Kasumi-1 (cell line): ENCODE measurements at places on chromosomes 4 and X.

DNA sequence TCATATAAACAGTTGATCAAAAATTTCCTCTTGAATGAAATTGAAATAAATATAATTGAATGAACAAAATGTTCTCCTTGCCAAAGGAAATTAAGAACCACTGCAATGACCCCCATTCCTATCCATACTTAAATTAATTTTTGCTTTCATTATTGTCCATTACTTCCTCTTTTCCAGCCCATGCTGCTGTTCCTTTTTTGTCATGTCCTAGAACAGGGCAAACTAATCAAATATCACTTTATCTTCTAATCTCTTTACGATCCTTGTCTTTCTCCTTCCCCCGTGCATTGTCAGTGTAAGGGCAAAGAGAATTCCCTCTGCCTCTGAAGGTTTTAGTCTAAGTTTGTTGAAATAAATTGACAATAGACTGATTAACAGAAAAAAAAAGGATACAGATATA, 203.0 kb downstream of the CENPC start:
- peak; percentile 62 for DNase-seq

- DNase-seq = no peak
Observed at GRCh38 chr4:47551682-47552081, 66.6 kb downstream of the ATP10D start.

DNA sequence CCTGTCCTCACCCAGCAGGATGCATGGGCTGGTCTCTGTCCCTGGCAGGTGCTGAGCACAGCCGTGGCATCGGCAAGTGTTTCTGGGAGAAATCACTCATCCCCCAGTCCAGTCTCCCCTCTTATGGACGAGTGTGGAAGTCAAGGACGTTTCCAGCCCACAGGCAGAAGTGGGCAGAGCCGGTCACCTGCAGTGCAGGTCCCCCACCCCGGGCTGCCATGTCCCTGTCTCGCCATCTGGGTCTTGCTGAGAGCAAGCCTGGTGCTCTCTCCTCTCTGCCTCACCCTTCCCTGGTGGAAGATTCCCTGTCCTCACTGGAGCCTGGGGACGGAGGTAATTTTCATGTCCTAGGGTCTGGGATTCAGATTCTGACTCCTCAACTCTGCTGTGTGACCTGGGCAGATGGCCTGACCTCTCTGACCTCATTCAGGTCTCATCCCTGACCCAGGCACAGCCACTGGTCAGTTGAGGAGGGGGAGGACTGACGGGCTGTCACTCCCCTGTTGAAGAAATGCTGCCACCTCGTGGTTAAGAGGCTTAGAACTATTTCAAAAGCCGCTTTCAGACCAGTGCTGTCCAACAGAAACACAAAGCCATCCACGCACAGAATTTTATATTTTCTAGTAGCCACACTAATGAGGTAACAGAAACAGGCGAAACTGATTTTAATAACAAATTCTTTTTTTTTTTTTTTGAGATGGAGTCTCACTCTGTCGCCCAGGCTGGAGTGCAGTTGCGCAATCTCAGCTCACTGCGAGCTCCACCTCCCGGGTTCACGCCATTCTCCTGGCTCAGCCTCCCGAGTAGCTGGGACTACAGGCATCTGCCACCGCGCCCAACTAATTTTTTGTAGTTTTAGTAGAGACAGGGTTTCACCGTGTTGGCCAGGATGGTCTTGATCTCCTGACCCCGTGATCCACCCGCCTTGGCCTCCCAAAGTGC, 1.8 kb downstream of the CPZ start:
- peak; percentile 58 for DNase-seq

DNA sequence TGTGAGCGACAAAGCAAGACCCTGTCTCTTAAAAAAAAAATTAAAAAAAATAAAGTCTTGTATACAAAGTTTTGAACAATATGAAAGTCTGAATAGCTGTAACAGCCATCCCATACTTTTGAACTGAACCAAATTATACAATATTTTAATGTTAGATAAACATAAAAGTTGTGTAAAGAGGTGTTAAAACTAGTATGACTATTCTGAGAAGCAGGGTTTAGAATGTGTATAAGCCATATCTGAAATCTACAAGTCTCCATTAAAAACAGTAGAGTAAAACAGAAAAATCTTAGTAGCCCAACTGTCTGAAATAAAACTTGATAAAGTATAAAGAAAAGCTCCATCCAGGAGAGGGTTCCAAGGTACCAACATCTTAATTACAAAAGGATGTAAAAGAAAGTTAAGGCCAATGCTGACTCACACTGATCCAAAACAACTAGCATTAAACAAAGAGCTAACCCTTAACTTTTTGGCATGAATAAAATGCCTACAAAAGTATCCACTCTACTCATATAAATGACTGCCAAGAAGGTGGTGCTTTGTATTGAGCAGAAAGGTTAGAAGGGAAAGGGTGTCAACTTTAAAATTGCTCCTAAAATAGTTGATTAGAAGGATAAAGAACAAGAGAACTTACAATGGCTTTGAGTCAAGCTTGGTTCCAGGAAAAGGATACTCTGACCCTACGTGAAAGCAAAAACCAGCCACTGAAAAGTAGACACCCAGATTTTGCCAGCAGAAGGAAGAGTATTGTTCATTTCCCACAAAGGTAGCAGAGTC, 18.5 kb downstream of the CNOT6L start:
- no peak for DNase-seq
